ENCODE measurements at places on chromosomes 16 and 17.

DNA sequence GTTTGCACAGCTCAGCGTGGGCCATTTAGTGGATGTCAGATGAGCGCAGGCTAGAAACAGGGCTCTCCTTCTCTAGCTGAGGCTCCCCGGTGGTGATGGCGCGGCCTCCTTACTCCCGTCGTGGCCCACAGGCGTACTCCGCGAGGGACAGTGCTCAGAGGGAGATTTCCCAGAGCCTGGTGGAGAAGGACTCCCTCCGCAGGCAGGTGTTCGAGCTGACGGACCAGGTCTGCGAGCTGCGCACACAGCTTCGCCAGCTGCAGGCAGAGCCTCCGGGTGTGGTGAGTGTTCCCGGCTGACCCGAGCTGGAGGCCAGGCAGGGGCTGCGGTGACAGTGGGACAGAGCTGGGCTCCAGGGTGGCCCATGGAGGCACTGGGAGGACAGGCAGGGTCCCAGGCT lies 21.4 kb downstream of the CARD14 start:
- DNase-seq: no peak

GRCh38 chr16:4077174-4077649 lies 39.0 kb downstream of the ADCY9 start:
- DNase-seq: peak; percentile 27

DNA sequence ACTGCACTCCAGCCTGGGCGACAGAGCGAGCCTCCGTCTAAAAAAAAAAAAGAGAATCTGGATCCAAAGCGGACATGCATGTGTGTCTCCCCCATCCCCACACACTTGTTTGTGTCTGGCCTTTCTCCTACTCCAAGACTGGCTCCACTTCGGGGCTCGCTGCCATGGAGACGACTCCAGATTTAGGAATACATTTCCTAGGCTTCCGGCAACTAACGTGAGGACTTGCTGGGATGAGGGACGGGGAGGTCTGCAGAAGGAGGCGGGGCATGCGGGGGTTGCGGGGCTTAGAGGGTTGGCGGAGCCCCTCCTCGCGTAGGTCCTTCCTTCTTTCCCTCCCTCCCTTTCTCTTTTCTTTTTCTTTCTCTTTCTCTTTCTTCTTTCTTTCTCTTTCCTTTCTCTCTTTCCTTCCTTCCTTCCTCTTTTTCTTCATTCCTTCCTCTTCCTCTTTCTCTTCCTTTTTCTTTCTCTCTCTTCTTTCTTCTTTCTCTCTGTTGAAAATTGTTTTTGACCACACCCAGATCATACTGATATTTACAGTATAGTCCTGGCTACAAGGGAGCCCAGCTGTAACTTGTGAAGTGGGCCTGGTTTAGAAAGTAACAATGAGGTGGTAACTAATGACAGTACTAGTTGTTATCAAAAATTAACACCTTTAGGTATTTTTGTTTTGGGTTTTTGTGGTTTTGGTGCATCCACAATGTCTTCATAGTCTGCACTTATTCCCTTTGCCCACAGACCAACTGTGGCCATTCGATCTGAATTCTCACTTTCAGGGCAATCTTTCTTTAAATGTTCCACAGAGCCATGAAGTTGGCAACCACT lies 25.2 kb downstream of the MIS12 start:
- DNase-seq: no peak

DNA sequence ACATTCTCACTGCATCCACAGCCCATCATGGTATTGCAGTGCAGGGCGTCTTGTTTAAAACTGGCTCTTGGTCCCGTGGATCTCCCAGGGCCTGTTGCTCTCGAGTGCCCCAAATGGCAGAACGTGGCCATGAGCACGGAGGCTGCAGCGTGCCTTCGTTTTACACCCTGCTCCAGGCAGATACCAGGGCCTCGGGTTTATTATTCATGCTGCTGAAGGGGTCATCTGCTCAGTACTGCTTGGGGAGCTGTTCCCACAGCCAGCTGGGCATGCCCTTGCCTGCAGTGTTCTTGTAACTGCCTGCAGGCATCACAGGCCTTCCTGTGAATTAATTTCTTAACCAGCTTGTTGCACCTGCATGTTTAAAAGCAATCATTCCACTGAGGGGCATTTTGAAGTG lies 129.7 kb upstream of the CHMP6 start:
- peak; percentile 71 for DNase-seq

DNA sequence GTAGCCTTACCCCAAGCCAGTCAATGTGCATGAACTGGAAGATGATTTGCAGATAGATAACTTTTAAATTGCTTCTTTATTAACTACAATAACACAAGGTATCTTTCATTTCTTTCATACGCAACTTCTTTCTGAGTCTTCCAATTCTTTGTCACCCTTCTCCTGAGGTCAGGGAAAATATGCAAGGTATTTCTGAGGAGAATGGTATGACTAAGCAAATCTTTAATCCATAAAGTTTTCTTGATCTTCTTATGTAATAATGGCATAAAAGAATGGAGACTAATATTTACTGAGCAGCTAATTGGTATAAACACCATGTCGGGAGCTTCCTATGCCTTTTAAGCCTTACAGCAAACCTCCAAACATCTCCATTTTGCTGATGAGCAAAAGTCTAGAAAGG lies 438.9 kb downstream of the KCNJ2 start:
- DNase-seq: no peak

GRCh38 chr17:66702106-66702936 lies 132.6 kb upstream of the CACNG5 start:
- peak; percentile 26 for DNase-seq

- DNase-seq: peak; percentile 51
Measured at GRCh38 chr17:76561332-76561731, 21.5 kb downstream of the PRCD start.

DNA sequence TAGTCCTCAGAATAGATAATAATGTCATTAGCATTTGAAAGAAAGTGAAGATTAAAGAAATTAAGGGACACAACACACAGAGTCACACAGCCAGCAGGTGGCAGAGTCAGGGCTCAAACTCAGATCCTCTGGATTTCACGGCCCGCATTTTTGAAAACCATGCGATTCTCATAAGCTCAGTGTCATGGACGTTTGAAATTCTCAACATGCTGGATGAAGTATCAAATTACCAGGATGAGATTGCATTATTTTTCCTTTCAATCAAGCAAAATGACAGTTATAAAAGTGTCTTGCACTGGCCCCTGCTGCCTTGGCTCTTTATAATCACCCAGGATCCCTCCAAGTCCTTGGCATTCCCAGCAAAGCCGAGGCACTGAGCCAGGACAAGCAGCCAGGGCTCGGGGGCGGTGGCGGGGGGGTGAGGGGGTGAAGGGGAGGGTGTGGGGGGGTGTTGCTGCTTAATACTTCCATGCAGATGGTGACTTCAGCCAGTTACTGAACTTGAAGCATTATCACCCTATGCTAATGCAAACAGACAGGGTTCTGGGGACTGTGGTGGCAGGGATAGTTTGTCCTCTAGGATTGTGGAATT lies 6.6 kb upstream of the BMERB1 start:
- DNase-seq: peak; percentile 56

GRCh38 chr17:6297960-6298359 lies 137.0 kb downstream of the AIPL1 start:
- DNase-seq: no peak

DNA sequence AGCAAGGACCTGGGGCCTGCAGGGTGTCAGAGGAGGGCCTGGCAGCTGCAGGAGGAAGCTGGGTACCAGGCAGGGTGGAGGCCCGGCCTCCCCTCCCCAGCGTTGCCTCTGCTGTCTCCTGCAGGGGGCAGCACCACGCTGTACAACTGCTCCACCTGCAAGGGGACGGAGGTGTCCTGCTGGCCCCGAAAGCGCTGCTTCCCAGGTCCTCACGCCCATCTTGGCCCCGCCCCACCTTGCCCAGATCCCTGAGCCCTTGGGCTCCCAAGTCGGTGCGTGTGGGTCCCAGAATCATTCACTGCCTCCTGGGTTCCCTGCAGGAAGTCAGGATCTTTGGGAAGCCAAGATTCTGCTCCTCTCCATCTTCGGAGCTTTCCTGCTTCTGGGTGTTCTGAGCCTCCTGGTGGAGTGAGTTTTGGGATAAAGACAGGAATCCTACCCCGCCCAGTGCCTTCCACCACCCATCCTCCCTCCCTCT lies 1.2 kb downstream of the TMEM95 start:
- DNase-seq: peak; percentile 92

- no peak for DNase-seq
Measured at GRCh38 chr17:58004060-58004459, 3.0 kb downstream of the SRSF1 start.

DNA sequence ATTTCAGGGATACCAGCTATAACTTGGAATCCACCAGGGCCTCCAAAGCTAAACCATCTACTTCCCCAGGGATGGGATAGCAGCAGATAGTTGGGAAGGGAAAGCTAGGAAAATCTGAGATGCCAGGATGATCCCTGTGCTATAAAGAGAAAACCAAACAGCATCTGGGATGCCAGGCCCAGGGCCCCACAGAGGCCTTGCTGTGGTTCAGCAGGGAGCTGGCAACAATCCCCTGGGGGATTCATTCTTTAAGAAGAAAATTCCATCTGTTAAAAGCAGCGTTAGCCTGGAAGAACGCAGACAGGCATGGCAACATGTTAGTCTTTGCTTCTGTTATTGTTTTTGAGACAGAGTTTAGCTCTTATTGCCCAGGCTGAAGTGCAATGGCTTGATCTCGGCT lies 16.6 kb downstream of the MYO18A start:
- no peak for DNase-seq

- peak; percentile 77 for DNase-seq
Measured at GRCh38 chr17:65121916-65122806, 15.0 kb upstream of the RGS9 start.

GRCh38 chr17:46823657-46824056 lies 5.2 kb upstream of the WNT3 start:
- DNase-seq: no peak

DNA sequence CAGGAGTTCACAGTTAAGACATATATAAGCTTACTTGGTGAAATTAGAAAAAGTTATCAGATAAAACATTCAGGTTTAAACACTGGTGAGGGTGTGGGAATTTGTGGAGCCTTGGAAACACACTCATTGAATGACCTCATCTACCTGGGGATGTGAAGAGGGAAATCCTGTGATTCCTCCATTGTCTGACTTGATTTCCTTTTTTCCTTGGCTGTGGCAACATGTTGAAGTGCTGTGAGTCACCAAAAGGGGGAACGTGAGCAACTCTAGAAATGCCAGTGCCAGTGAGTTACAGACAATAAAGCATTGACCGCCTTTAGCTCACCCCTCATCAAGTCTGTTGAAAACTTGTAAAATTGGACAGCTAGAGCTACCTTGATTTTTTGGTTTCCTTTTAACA lies 1.8 kb downstream of the HMOX2 start:
- DNase-seq: peak; percentile 47

- no peak for DNase-seq
Measured at GRCh38 chr17:77286641-77287431, 146.1 kb downstream of the SEC14L1 start.

DNA sequence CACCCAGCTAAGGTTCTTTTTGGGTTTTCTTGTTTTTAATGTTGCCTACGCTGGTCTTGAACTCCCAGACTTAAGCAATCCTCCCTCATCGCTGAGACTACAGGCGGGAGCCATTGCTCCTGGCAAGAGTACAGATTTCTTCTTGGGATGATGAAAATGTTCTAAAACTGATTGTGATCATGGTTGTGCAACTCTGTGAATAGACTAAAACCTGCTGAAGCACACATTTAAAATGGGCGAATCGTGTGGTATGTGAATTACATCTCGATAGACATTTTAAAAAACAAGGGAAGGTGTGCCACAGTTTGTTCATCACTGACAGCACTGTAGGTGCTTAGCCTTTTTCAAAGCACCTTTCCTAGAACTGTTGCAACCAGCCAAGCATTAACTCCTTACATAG lies 48.8 kb upstream of the CDH3 start:
- no peak for DNase-seq

DNA sequence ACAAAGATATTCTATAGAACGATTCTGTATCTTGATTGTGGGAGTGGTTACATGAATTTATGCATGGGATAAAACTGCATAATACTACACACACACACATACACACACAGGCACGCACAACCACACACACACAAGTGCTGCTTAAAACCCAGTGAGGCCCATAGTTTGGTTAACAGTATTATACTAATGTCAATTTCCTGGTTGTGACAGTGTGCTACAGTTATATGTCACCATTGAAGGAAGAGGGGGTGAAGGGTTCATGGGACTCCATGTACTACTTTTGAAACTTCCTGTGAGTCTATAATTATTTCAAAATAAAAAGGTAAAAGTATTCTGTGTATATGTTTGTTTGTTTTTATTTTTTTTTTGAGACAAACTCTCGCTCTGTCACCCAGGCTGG lies 8.1 kb downstream of the ZC3H7A start:
- DNase-seq: no peak

DNA sequence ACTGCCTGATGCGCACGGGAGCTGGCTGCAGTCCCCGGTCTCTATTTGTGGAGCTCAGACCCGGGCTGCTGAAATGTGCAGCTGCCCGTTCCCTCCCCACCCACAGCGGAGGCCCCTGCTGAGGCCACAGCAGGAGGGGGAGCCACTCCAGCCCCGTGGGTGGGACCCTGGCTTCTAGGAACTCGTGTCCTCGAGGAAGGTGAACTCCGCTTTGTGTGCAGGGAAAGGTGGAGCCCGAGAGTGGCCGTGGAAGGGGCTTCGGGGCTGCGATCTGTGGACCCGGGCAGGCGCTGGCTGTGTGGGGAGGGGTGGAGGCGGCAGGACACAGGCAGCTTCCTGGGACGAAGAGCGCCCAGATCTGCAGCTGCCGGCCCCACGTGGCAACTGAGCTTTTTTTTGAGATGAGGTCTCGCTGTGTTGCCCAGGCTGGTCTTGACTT lies 2.9 kb downstream of the CCDC154 start:
- DNase-seq: no peak

DNA sequence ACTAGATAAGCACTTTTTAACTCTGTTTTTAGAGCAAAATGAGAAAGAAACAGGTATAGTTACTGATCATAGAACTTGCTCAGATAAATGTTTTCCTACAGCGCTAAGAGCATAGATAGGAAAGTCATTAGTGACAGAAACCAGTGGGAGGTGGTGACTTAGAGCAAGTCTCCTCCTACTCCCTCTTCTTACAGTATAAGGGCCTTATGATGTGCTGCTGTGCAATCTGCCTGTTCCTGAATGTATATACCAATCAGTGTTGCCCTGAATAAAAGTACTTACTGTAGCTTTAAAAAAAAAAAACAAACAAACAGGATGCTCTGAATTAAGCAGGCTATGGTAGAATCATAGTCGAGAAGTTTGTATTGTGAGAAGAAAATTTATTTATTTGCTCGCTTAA lies 23.3 kb upstream of the RASL10B start:
- DNase-seq: no peak

- no peak for DNase-seq
Measured at GRCh38 chr16:66026211-66026610, 340.3 kb upstream of the CDH5 start.

GRCh38 chr17:44779211-44780025 lies 20.6 kb downstream of the ADAM11 start:
- DNase-seq: peak; percentile 85

- DNase-seq: peak; percentile 64
Measured at GRCh38 chr16:17921357-17921978, 415.1 kb downstream of the NPIPA8 start.

- no peak for DNase-seq
Measured at GRCh38 chr17:72110231-72110941, 10.4 kb upstream of the SOX9 start.

DNA sequence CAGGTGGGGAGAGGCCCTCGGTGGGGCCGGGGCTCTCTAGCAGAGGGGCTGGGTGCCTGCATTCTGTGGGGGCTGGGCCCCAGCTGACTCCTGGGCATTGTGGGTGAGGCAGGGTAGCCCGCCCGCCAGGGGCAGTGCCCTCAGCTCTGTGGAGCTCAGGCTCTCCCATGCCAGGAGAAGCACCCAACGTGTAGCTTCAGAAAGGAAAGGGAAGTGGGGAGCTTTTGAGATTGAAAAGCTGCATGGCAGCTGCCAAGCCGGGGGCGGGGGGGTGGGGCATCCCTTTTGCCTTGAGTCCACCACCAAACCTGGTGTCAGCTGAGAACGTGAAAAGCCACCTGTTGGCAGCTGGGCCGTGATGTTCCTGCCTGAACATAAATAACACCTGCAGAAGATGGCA lies 192.1 kb upstream of the CIBAR2 start:
- DNase-seq: no peak
